Retinal pigment epithelial cell (primary cell): ENCODE measurements at places on chromosomes 7 and 10.

GRCh38 chr10:133045556-133046389 lies 42.0 kb upstream of the ADGRA1 start:
- no peak for DNase-seq

DNA sequence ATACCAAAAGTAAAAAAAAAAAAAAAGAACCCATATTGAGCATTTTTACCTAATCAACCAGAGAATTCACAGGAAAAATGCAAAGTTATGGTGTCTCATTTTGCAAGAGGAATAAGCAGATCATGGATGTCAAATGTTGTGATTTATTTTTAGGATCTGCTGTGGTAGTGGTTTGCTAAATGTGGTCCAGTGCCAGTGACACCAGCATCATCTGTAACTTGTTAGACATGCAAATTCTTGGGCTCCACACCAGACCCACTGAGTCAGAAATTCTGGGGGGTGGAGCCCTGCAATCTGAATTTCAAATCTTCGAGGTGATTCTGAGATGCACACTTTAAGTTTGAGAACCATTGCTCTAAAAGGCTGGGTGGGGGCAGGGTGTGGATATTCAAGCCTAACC lies 30.1 kb upstream of the ZEB1 start:
- DNase-seq: no peak

GRCh38 chr7:78169992-78170391 lies 371.4 kb downstream of the PHTF2 start:
- DNase-seq: no peak

GRCh38 chr10:81953420-81953819 lies 78.4 kb downstream of the NRG3 start:
- DNase-seq: no peak

DNA sequence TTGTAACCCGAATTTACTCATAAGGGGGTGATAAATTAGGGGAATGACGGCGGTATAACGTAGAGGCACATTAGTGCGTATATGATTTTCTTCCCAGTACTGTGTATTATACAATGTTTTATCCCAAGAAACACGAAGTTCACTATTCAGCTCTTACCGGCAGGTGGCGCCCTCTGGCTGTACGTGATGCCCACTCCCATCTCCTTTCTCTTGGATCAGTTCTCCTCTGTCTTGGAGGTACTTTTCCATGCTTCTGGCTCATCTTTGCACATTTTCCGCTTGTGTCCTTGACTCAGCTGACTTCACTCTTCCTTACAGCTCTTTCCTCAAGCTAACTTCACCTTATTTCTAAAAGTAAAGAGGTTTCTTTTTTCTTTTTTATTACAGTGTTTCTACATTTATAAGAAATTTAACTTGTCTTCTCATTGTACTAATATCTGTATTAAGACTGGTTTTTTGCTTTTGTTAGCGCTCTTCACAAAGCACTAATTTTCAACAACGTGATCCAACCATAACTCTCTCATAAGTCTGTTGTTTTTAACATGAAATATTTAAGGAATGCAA lies 21.3 kb downstream of the TMEM176B start:
- DNase-seq: peak; percentile 26

DNA sequence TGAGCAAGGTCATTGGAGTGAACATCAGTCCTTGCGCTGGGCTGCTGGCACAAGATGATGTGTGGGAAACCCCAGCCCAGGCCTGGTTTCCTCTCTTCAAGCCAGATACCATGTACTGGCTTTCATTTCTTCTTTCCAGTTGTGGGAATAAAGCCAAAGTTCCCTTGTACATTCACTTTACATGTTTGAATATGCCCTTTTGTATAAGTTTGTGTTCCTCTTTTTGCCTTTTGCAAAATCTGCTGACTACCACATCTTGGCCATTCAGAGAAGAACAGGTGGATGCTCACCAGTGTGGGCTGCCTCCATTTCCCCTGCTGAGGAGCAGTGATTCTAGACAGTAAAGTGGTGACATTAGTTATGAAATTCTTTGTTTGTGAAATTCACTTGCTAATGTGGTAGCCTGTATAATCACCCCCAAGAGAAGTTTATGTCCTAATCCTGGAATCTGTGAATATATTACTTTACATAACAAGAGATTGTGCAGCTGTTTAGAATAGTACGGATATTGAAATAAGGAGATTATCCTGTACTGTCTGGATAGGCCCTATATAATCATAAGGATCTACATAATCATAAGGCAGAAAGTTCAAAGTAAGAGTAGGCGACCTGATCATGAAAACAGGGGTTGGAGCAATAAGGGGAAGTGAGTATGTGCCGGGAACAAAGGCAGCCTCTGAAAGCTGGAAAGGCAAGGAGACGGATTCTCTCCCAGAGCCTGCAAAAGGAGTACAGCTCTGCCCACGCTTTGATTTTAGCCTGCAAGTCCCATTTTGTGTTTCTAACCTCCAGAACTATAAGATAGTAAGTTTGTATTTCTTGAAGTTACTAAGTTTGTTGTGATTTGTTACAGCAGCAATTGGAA lies 18.8 kb upstream of the AOAH start:
- no peak for DNase-seq

DNA sequence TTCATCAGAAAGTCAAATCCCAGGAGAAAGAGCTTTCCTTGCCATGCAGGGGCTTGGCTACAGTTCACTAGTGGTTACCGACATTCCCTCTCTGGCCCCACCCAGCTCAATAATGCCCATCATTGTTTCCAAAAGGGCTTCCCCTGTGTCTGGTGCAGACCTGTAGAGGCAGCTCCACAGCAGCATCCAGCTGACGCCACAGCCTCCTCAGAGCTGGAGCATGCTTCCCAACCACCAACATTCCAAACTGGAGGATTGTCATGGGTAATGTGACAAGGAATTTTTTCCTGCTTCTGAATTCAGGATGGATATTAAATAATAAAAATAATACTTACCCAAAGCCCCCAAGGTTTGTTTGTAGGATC lies 77.4 kb downstream of the ZNF365 start:
- no peak for DNase-seq
